Suprapubic skin (tissue), 4 donors: ENCODE measurements at places on chromosomes 6 and 20. TPM values are rescaled to one million over a fixed set of nuclear protein-coding genes. Genes with fewer than 3 reads are reported as not detected.

ECT2L gene
- 0.13 TPM for total RNA-seq

PI16 gene
- total RNA-seq, result 17.2 TPM

CRYBG1 gene
- total RNA-seq, result 124 TPM

EPPIN gene
- total RNA-seq, result not detected

HCRTR2 gene
- total RNA-seq, result not detected

DNA sequence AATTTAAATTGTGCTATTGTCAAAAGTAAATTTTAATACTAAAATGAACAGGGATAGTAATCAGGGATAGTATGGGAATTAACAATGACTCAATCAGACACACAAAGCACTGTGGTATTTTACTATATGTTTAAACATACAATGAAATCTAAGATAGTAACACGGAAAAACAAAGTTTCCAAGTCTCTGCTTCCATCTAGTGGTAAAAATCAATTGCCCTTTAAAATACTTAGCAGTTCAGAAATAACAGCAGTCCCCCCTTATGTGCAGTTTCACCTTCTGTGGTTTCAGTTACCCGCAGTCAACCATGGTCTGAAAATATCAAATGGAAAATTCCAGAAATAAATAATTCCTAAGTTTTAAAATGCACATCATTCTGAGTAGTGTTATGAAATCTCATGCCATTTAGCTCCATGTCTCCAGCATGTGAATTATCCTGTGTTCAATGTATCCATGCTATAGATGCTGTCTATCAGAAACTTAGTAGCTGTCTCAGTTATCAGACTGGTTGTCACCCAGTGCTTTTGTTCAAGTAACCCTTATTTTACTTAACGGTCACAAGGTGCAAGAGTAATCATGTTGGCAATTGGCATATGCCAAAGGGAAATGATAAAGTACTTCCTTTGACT, 58.5 kb downstream of the AHI1 start:
- no peak for DNase-seq

GRCh38 chr20:35791821-35792220, 20.0 kb downstream of the PHF20 start:
- DNase-seq, result no peak

DNA sequence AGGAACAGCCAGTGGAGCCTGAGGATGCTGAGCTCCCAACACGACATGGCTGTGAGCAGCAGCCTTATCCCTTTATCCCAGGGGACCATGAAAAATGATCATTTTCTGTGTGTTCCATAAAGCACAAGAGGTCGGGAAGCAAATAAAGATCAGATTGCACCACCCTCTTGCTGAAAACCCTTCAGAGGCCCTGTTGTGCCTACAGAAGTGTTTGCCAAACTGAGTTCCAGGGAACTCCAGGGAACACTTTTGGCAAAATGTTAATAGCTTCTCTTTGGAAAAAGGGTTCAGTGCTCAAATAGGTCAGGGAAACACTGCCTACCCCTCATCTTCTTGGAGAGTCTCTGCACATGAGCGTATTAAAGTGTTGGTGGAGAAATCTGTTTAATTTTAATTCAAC, 24.4 kb downstream of the ARMC2 start:
- DNase-seq, result no peak

DNA sequence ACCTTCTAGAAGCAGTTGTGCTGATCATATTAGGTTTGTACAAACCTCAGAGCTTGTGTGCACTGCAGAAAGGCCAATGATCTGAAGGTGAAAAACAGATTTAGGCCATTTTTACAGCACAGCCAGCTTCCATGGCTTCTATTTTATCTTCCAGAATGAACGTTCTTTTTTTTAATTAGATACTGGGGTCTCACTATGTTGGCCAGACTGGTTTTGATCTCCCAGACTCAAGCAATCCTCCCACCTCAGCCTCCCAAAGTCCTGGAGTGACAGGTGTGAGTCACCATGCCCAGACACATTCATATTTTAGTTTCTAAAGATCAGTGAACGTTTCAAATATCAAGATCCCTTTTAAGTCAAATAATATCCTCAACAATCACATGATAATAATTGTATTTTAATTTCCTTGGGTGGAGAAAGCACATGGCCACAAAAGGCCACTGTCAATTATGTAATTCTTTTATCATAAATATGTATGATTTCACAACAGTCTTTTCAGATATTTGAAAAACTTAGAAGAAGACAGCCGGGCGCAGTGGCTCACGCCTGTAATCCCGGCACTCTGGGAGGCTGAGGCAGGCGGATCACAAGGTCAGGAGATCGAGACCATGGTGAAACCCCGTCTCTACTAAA, 326.7 kb upstream of the JARID2 start:
- DNase-seq, result no peak

- DNase-seq, result no peak
These were observed 211.9 kb downstream of the PREX1 start for GRCh38 chr20:48615871-48616270.

DNA sequence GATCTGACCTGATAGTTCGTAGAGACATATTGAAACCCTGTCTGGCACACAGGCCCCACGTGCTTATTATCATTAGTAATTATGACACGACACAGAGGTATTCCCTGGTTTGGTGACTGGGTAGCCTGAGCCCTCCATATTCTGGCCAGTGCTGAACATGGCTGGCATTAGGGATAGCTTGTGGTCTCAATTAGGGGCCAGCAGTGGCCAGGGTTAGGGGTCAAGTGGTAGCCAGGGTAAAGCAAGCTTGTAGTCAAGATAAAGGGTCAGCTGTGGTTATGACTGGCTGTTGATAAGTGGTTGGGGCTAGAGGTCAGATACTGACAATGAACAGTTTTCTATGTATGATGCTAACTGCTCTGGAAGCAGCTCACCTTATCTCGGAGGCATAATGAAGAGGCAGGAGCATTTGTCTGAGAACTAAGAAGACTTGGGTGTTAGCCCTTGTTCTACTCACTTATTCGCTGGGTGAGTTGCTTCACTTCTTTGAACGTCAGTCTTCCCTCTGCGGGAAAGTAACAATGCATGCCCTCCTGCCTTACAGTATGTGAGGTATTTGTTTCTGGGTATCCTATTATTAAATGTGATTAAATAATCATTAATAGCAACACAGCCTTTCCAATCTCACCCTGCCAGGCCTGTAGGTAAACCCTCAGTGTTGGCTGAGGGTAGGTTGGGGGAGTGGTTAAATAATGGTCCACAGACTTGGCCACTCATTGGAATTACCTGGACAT, 66.7 kb downstream of the VEGFA start:
- no peak for DNase-seq

GRCh38 chr20:15154070-15154469, 816.7 kb upstream of the FLRT3 start:
- DNase-seq, result no peak

DNA sequence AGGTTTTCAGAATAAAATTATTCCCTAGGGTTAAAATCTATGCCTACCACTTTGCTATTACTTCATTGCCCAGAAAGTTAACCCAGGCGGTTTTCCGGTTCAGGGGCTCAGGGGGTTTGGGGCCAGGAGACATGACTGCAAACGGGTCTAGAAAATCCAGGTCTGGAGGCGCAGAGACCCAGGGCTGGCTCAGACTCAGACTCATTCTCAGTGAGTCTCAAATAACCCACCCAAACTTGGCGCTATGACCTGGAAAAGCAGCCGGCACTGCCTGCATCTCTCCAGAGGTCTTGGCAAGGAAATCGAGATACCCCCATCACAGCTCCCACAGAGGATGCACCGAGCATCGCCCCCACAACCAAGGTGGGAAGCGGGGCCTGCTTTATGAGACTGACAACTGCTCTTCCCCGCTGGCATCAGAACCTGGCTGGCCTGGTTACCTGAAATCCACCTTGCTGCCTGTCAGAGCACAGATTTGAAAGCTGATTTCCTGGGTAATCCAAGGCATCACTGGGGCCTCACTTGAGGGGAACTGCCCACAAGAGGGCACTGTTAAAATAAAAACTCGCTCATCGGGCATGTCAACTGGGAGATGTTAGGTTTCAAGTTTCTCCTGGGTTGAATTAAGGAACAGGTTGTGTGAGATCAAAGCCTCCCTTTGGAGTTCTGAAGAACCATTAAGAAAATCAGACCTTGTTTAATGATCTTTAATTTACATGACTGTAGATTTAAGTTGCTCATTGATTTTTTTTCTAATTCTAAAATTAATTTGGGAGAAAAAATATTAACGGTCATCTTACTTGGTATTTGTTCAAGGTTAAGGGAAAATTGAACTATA, 55.1 kb downstream of the KIF16B start:
- DNase-seq, result no peak

DNA sequence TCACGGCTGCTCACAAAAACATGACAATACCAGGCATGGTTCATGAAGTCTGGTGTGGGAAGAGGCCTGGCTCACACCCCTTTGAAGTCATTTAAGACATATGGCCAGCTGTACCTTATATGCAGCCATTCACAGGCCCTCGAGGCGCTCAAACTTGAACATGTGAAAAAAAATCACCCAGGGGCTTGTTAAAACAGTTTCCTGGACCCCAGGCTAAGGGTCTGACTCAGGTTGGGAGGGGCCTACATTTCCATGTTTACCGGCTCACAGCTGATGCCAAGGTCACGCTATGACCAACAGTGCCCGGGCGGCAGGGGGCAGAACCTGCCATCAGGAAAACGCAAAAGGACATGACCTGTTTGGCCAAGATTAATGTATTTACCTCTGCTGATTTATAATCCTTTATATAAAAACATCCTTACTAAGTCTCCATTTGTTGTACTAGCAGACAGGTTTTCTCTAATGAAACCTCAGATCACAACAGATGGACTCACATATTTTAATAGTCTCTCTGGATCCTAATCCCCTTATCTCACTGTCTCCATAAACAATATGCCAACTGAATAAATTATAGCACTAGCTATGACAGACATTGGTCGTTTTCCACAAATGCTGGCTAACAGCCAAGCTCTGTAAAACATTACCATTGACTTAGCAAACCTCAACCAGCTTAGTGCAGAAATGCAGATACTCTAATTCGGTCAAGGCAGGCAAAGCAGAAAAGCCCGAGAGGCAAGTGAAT, 19.9 kb downstream of the EZR start:
- DNase-seq, result no peak

DNA sequence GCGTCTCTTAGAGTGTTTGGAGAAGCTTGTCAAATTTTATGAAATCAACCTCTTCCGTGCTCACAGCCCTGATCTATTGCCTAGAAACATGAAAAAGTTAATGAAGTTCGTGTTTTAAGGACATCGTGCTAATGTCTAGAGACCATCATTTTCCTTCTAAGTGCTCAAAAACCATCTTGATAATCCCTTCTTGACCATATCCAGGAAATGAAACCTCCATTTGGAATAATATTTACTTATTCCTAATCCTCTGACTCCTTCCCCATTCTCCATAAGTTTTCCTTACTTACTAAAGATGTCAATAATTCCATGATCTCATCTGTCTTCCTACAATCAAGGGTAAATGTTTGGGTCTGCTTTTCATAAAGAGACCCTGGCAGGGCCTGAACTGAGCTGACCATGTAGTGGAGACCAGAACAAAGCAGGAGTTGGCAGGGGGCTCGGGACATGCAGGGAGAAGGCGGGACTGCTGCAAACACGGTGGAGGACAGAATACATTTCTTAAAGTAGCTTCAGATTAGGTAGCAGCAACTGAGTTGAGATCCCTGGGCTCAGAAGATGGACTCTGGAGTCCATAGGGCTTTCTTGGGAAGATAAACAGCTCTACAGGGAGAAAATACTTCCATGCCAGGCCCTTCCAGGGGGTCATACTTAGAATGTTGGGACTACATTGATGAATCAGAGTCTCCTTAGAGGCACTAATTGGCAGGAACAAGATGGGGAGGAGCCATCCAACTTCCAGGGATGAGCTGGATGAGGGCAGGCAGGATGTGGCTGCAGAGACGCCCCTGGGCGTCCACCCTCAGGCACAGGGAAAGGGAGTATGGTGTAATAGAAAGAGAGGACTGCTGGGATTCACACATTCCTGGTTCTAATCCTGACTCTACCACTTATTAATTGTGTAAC, 100.7 kb downstream of the RIN2 start:
- no peak for DNase-seq

GRCh38 chr20:58927490-58928061, 53.5 kb upstream of the NELFCD start:
- DNase-seq, result no peak

- DNase-seq, result no peak
These were observed 101.1 kb downstream of the SMLR1 start for GRCh38 chr6:130928158-130928912.

- no peak for DNase-seq
These were observed 29.8 kb downstream of the SNAI1 start for GRCh38 chr20:50012282-50013263.
